Stimulated activated naive CD4-positive, alpha-beta T cell (primary cell): ENCODE measurements at places on chromosomes 5 and 9.

GRCh38 chr9:130849356-130849755 is 14.3 kb downstream of the ABL1 start:
- DNase-seq, result no peak

DNA sequence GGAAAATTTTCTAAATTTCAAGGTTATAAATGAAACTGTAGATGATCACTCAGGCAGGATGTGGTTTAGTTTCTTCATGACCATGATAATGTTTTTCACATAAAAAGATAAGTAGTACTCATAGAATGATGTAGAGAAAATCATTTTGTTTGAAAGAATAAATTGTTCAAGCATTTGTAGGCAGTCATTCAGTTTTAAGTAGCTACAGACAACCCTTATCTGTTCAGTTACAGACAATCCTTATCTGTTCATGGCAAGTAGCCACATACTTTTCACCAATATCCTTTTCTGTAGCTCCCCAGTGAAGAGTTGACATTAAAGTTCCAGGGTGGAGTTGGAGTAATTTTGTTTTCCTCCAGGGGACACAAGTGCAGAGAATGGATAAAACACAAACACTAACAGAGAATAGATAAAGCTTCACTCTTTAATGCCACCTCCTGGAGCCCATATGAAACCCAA is 278.1 kb upstream of the TNC start:
- no peak for DNase-seq

DNA sequence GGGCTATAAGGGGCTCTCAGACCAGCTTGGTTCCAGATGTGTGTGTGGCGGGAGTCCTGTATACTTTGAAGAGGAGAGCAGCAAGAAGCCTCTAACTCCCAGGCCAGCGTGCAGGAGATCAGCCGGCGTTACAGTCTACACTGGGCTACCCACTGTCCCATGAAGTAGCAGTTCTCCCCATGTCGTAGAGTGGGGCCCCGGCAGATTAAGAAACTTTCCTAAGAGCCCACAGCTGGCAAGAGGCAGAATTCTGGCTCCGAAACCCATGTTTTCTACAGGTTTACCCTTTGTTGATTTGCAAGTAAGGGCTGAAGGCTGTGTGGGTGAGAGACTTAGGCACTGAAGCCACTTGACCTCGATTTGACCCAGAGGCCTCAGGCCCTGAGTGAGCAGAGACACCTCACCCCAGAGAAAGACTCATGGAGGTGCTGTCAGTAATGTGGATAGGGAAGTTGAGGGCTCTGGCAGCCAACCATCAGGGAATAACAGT is 881 bp upstream of the B4GALT1 start:
- peak; percentile 30 for DNase-seq

GRCh38 chr9:126704892-126705766 is 91.4 kb downstream of the LMX1B start:
- peak; percentile 82 for DNase-seq

DNA sequence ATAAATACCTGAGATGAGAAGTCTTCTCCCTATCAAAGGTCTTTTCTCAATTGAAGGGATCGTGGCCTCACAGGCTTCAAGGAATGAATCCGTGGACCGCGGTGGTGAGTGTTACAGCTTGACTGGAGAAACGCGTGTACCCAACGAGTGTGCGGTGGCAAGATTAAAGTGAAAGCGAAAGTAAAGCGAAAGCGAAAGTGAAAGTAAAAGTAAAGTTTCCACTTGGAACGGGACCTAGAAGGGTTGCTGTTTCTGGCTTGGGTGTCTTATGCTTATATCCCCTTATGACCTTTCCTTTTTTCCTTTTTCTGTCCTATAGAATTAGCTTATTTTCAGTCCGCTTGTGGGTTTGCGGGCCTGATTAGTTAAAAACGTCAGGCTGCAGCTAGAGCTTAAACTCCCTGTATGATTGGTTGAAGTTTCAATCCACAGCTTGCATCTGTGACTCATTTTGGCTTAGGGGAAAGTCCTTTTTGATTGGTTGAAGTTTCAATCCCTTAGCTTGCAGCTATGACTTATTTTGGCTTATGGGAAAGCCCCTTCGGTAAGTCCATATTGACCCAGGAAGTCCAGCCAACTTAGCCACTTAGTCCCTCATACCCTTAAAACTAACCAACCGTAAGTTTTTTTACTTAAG is 924.3 kb upstream of the CDH10 start:
- DNase-seq, result no peak

GRCh38 chr5:15442193-15442570 is 57.8 kb upstream of the FBXL7 start:
- DNase-seq, result no peak

GRCh38 chr5:173785400-173785799 is 102.7 kb upstream of the CPEB4 start:
- DNase-seq, result no peak

DNA sequence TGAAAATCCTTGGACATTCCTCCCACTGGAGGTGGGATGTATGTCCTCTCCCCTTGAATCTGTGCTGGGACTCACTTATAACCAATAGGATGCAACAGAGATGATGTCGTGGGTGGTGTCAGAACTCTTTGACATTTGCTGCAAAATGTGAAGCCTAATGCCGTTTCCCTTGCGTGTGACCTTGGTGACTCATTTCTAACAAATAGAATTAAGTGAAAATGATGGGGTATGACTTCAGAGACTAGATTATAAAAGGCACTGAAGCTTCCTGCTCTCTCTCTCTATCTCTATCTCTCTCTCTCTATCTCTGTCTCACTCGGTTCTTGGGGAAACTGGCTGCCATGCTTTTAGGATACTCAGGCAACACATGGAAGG is 126.1 kb upstream of the STC2 start:
- no peak for DNase-seq

DNA sequence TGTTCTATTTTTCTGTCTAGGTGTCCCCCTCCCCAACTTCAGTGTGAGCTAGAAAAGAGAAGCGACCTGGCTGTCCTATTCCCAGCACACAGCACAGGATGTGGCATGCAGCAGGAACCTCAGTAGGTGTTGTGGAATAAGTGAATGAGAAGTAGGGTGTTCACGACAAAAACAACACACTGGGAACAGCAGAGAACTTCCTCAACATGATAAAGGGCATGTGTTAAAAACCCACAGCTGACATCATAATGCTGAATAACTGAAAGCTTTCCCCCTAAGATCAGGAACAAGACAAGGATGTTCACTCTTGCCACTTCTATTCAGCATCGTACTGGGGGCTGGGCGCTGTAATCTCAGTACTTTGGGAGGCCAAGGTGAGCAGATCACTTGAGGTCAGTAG is 155.6 kb upstream of the ZNF618 start:
- DNase-seq, result no peak

DNA sequence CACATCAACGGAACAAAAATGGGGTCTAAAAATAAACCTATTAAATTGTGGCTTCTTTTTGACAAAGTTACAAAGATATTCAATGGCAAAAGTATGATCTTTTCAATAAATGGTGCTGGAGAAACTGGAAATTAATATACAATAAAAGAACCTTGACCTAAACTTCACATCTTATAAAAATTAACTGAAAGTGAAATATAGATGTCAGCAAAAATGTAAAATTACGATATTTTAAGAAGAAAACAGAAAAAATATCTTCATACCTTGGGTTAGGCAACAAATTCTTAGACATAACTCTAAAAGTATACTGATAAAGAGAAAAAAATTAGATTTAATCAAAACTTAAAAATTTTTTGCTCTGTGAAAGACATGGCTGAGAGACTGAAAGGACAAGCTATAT is 1909.5 kb upstream of the CDH9 start:
- no peak for DNase-seq

GRCh38 chr5:68489556-68489955 is 274.0 kb downstream of the PIK3R1 start:
- no peak for DNase-seq

- peak; percentile 14 for DNase-seq
These were observed 37.7 kb downstream of the UBAP2 start for GRCh38 chr9:34010979-34011378.

DNA sequence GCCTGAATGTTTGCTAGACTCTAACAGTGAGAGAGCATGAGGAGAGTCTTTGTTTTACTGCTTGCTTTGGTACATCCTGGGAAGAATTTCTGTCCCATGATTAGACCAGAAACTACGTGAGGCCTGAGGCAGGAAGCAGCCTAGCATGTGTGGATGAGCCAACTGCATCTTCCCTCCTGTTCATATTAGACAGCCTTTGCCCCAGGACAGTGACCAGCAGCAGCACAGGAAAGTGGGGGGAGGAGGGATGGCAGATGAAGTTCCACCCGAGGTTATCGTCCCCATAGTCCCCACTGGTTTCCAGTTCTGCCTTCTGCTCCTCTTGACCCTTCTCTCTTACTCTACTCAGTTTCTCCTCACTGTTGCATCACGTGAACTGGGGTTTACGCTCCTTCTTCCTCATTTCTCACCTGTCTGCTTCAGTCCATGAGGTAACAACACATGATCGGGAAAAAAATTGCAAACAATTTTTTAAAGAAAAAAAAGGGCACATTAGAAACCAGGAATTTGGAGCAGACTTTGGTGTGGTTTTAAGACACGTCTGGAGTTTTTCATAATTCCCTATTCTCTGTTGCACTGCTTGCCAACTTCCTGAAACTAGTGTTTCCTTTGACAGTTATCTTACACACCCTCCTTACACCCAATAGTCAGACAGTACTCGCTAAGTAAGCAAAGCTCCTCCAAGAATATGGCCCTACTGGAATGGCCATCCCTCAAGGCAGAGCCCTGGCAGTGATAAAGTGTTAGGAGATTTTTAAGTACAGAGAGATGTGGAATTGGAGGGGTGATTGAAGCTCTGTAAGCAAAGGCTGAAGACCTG is 84.1 kb downstream of the SNX18 start:
- no peak for DNase-seq

DNA sequence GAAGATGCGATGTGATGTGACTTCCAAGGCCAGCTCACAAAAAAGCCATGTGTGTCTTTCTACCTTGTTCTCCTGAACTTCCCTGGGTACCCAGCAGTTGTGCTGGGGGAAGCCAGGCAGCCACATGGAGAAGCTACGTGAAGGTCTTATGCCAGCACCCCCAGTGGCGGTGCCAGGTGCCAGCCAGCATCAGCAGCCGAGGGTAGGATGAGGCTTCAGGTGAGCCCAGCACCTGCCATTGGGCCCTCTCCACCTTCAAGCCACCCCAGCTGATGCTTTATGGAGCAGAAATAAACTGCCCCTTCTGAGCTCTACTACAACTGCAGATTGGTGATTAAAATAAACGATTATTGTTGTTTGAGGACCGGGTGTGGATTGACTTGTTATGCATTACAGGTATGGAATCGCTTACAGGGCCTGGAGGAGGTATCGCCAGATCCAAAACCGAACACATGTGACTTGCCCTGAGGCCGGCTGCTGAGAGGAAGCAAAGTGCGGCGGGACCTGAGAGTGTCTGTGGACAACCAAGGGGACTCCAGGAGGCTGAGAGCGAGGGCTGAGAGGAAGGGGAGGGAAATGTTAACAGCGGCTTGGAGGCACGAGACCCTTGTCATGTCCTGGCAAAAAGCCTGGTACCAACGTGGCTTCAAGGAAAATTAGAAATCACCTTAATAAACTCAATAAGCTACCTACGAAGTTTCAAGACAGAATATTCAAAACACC is 36.0 kb upstream of the OLFM1 start:
- DNase-seq, result no peak

DNA sequence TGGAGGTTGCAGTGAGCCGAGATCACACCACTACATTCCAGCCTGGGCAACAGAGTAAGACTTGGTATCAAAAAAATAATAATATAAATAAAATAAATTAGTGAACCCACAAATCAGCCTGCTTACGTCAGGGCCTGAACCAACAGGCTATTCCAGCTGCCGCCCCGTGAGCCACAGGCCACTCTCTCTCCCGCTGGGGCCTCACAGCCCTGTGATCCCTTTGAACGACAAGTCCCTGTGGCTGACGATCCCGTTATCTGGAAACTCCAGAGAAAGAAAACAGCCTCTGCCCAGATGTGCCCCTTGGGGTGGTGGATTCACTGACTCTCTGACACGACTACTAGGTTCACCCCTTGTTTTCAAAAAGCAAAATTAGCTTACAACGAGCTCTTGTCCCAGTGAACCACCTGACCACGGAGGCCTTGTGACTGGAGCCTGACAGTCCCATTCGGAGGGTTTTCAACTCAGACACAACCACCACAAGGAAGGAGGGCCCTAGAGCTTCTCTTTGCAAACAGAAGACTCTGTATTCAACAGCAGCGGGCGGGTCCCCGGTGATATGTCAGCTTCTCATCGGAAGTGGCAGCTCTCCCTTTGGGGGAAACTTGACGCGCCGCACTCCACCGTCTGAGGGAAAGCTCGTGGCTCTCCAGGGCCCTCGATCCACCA is 4.4 kb upstream of the DIPK1B start:
- no peak for DNase-seq

DNA sequence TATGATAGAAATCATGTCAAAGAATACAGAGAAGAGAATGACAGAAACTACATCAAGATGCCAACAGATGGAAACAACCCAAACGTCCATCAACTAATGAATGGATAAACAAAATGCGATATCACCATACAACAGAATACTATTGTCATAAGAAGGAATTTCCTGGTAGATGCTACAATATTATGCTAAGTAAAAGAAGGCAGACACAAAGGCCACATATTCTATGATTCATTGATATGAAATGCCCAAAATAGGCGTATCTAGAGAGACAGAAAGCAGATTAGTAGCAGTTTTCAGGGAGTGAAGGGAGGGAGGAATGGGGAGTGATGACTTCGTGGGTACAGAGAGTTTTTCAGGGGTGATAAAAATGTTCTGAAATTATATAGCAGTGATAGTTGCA is 58.3 kb upstream of the AKNA start:
- DNase-seq, result no peak

DNA sequence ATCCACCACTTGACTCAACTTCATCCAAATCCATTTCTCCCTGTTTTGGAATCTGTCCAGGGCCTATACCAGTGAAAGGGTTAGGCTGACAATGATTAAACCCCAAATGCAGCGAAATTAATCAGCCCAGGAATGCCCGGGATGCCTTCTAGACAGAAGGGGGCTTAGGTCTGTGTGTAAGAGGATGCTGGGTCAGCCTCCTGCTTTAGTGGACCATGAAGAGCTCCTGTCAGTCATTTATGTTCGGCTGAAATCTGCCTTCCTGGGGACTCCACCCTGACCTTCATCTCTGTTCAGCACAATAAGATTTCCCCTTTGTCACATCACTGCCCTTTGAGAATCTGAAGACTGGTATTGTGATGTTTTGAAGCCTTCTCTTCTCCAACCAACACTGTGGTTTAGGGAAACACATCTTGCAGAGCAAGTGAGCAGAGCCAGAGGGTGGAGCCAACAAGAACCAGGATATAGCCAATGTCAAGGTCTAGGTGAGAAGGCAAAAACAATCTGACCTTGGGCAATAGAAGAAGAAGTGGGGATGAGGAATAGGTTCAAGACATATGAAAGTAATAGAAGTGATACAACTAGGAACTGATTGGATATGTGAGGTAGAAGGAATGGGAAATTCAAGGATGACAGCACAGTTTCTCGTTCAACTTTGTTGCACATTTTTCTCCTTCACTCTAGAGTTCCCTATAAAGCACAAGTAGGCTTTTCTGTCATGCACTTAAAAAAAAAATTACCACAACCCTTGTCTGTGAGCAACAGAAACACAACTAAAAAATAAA is 234.4 kb downstream of the ARHGAP26 start:
- no peak for DNase-seq
